Activated T-helper 1 cell treated with anti-CD3 and anti-CD28 coated beads, Interleukin-2, amount 50 U/mL, for 16 hours (primary cell): ENCODE measurements at places on chromosomes 2 and 18.

GRCh38 chr2:72024451-72025175 lies 123.0 kb downstream of the CYP26B1 start:
- DNase-seq, result no peak

GRCh38 chr2:219396863-219397457 lies 9.2 kb upstream of the DNPEP start:
- DNase-seq, result no peak

GRCh38 chr2:67462738-67463496 lies 65.8 kb downstream of the ETAA1 start:
- no peak for DNase-seq

DNA sequence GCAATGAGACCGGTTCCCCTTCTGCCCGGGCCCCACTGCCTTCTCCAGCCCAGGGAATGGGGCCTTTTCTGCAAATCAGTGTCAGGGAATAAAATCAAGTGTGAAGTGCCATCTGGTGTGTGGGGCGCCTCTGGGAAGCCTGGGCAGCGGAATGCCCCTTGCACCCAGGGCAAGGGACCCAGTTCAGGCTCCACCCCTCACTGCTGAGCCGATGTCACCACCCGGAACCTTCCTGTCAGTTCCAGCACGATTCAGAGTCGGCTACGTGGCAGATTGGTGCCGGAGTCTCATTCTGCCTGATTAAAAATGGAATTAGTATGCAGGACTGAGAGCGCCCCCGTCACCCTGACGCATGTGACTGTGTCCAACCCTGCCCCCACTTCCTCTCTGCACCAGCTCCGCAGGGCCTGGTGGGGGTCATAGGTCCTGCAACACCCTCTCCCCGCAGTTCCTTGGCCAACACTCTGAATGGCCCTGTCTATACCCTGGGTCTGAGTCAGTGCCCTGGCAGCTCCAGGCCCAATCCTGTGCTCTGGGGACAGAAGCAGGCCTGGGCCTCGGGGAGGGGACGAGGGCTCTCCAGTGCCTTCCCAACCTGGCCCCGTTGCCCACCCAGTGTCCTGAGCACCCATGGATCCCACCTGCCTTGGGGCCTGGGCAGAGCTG lies 8.2 kb upstream of the ALPI start:
- no peak for DNase-seq

DNA sequence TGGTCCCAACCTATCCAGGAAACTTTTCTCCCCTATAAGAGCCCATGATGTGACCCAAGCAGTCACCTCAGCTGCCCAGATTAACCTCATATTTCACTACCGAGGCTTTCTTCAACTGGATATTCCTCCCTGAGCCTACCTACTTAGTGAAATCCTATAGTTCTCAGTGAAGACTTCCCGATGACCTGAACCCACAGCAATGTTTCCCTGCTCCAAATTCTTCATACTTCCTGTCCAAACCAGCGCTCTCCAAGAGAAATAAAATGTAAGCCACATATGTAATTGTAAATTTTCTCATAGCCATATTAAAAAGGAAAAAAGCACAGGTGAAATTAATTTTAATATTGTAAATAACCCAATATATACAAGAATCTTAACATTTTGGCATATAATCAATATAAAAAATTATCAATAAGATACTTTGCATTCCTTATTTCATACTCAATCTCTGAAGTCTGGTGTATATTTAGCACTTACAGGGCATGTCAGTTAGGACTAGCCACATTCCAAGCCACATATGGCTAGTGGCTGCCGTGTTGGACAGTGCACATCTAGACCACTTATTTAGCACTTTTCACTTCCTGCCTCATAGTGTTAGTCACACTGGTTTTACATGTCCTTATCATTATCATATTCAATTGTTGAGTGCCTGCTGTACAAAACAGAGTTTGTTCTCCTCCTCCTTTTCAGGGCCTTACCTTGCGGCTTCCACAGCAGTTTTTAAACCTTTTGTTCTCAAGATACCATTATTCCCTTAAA lies 1.9 kb upstream of the STAT4 start:
- DNase-seq, result no peak

- DNase-seq, result no peak
Measured at GRCh38 chr2:211347328-211347727, 790.9 kb downstream of the CPS1 start.

GRCh38 chr2:236970656-236971010 lies 115.1 kb upstream of the COPS8 start:
- no peak for DNase-seq

DNA sequence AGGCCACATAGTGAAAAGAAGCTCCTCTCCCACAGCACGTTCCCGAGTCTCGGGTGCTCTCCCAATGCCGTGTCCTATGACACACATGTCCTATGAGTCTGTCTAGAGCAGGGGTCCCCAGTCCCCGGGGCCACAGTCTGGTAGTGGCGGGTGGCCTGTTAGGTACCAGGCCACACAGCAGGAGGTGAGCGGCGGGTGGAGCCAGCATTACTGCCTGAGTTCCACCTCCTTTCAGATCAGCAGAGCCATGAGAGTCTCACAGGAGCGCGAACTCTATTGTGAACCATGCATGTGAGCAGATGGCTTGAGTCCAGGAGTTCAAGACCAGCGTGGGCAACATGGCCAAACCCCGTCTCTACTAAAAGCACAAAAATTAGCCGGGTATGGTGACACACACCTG lies 112.6 kb downstream of the ZBTB7C start:
- no peak for DNase-seq

GRCh38 chr2:229313591-229313990 lies 42.5 kb upstream of the PID1 start:
- no peak for DNase-seq

GRCh38 chr2:169301596-169302335 lies 60.6 kb downstream of the LRP2 start:
- DNase-seq, result no peak

- no peak for DNase-seq
Measured at GRCh38 chr2:150619607-150620330, 132.3 kb upstream of the RND3 start.

GRCh38 chr2:168852481-168852880 lies 37.7 kb downstream of the SPC25 start:
- no peak for DNase-seq

- no peak for DNase-seq
Measured at GRCh38 chr2:208315081-208315788, 49.2 kb downstream of the PIKFYVE start.

GRCh38 chr18:75863696-75864095 lies 436.2 kb upstream of the SMIM21 start:
- DNase-seq, result no peak

DNA sequence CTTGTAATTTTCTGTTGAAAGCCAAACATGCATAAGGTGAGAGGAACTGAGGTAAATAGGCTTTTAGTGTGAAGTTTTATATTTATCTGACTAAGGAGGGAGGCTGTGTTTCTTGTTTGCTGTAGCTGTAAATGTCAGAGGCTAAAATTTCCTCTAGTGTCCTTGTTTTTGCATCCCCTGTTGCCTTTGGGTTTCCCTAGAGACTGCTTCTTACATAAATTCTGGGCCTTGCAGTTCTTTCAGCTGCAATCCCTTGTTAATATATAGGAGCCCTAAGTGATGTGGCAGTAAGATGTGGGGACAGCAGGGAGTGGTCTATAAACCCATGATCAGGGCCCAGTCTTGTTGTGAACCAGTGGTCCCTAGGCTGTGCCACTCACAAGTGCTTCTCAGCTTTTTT lies 7.5 kb upstream of the IMP4 start:
- DNase-seq, result no peak

- no peak for DNase-seq
Measured at GRCh38 chr2:63613391-63613901, 24.7 kb downstream of the MDH1 start.

DNA sequence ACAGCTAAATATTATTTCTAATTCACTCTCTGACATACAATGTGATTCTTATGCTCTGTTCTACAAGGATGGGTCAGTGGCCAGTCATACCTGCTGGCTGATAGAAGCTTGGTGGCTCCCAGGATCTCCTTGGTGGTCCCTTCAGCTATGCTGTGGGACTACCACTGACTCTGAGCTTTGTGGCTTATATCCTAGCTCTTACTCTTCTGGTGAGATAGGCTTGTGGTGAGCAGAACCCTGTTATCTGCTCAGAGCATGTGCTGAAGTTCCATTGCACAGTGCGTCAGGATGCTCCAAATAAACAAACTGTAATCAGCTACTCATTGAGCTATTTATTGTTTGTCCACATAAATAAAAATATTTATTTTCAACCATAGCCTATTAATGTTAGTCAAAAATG lies 51.7 kb downstream of the MFSD6 start:
- no peak for DNase-seq

DNA sequence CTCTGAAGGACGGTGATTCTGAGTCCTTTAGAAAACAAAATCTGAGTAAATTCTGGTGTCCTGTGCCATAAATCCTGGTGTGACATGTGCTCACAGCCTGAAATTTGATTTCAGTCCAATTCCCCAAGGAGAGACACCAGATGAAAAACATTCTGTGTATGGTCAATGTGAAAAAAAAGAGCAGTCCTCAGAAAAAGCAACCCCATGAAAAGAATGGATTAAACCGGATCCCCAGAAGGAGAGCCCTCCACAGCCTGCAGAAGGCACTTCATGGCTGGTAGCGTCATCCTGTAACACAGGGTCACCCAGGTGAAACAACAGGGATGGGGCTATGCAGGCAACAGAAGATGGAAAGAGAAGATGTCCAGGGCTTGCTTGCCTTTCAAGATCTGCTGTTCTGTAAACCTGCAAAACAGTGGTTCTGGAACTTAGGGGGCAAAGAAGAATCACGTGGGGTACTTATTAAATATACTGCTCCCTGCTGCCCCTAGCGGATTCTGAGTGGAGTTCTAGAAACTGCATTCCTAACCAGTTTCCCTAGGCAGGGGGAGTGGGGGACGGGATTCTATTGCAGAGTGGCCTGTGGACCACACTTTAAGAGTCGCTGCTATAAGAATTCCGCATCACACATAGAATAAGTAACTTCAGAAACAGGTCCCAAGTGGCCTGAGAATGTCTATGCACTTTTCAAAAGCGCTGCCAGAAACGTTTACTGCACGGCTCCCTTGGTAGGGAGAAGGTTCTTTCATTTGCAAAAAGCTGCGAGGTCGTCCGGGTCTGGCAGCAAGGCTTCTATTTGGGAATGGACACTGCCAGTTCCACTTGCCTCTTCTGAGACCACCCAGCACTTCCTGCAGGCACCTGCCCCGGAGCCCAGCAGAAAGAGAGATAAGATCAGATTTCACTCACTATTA lies 118.9 kb upstream of the ARL5A start:
- no peak for DNase-seq

DNA sequence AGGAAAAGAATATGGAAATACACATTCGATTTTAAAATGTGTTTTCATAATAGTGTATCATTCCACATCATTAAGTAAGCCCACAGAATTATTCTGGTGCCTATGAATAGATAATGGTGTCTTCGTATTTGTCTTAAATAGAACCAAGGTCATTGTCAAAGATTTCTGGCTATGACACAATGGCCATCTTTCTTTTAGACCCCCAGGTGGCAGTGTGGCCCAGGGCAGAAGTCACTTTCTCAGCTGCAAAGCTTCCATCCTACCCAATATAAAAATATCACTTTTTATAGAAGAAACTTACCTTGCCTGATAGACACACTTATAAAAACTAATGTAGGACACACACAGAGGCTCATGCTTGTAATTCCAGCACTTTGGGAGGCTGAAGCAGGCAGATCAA lies 57.5 kb downstream of the ZRANB3 start:
- no peak for DNase-seq

DNA sequence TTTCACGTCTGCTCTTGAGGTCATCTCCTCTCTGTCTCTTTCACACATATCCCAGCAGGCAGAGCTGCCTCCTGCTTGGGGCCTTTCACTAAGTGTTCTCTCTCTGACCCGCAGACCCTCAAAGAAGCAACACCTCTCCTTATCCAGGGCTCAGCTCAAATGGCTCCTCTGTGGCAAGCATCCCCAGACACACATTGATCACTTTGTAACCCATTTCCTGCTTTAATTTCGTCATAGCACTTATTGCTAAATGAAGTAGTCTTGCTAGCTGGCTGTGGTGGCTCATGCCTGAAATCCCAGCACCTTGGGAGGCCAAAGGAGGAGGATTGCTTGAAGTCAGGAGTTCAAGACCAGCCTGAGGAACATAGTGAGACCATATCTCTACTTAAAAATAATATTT lies 41.4 kb downstream of the SGPP2 start:
- DNase-seq, result no peak

- DNase-seq, result no peak
Measured at GRCh38 chr2:170332676-170333402, 154.9 kb downstream of the MYO3B start.

- DNase-seq, result no peak
Measured at GRCh38 chr2:141259683-141260082, 871.1 kb downstream of the LRP1B start.

DNA sequence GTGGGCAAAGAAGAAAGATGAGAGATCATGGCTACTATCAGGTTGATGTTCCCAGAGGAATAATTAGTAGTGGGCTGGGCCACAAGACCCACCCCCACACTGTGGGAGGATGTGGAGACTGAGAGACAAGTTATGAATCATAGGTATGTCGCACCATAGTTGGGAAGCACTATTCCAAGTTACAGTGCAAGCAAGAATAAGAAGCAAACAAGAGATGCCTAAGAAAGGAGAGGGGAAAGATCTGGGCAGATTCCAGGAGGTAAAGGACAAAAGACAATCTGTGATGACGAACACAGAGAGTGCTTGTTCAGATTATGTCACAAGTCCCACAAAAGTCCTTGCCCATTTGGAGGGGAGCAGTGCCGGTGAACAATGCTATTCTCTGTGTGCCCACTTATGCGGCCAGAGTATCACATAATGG lies 56.6 kb downstream of the FAM228A start:
- DNase-seq, result no peak

DNA sequence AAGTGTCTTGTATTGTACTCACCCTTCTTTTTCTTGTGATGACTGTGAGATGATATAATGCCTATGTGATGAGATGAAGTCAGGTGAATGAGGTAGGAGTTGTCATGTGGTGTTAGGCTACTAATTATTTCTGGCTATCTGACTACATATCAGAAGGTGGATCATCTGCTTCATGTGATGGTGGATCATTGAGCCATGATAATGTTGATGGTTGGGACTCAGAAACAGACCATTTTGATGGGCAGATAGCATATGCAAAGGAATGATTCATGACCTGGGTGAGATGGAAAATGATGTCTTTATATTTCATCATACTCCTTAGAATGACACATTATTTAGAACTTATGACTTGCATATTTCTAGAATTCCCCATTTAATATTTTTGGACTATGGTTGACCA lies 19.5 kb downstream of the ANKRD30B start:
- no peak for DNase-seq

DNA sequence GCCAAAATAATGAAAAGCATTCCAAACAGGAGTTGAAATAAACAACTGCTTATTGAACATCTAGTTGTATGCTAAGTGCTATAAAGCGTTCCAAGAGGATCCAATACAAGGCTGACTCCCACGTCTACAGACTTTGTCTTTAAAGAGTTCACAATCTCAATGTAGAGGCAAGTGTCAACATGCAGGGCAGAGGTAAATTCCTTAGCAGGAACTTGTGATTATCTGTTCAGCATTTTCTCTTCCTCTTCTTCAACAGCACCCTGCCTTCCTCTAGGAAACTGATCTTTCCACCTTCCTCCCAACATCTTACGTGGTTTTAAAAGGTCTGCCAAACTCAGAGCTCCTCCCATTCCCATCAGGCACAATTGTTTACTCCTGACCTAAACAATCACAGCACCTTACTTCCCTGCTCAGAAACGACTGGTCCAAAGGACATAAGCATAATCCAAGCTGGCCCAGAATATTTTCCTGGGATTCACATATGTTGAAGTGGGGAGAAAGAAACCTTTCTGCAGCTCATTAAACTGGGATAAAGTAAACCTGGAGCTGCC lies 83.9 kb downstream of the ITSN2 start:
- no peak for DNase-seq
